ENCODE measurements at places on chromosomes 6 and 20.

GRCh38 chr6:134293659-134294161 lies 24.2 kb downstream of the SGK1 start:
- no peak for DNase-seq

GRCh38 chr20:19934792-19935491 lies 82.2 kb upstream of the NAA20 start:
- no peak for DNase-seq

- peak; percentile 42 for DNase-seq
These were observed 41.4 kb downstream of the CBFA2T2 start for GRCh38 chr20:33531047-33531877.

DNA sequence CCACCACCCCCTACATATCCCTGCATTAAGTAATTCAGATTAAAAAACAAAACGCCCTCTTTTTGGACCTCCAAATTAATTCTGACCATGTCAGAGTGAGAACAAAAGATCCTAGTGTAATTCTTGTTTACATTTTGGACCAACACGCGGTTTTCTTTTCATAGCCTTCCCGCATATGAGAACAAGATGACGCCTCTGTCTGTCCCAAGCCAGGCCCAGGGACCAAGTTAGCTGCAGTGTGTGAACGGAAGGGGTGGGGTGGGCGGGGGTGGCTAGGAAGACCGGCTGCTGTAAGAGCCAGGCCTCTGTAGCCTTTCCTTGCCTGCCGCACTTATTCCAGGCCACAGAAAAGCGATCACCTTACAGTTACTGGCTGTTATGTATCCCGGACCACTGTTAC lies 68.0 kb downstream of the PLCG1 start:
- DNase-seq = no peak

DNA sequence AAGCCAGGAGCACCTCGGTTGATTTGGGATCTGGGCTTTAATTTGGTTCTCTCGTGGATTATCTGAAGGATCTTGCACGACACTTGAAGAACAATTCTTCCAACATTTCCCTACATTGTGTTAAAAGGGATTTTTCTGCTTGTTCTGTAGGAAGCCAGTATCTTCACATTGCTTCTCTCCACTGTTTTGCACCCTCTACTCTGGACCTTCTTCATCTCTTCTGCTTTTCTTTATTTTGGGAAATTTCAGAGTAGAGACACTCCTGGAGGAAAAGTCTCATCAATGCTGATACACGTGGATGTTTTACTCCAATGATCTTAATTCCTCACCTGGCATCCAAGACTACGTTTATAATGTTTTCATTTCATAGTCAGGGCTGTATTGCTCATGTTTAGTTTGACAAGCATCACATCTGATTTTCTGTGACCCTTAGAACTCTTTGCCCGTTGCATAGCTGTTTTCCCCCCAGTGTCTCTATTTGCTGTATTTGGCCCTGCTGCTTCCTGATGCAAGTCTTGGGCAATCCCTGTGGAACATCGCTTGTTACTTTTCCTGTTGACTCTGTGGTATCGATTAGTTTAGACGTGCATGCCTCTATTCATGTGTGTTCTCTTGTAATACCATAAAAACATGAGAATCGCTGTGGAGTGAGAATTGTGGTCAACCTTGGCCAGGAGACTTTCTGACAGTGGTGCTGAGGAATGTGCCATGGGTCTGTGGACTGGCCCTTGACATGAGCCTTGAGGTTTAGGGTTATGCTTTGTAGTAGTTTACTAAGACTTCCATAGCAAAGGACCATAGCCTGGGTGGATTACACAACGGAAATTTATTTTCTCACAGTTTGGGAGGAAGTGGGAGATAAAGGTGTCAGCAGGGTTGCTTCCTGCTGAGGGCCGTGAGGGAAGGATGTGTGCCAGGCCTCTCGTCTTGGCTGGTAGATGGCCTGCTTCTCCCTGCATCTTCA lies 12.5 kb downstream of the PLCB1 start:
- DNase-seq = peak; percentile 97

DNA sequence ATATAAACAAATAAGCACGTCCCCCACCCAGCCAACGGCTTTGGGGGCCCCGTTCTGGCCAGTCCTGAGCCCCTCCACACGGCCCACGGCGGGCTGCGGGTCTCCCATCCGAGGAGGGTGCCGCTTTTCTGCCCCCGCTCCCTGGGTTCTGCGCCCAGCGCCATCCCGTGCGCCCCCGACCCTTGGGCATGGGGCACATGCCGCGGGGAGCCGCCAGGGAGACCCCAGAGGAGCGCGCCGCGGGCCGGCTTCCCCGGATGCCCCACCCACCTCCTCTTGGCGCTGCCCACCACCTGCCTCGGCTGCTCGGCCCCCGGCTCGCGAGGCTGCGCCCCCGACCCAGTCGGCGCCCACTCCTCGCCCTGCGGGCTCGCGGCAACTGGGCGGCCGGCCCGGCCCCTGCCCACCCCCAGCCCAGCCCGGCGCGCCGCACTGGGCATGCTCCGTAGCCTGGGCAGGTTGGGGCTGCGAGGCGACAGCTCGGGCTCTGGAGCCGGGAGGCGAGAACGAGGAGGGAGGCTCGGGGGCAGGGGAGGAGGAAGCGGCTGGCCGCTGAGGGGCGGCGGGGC lies 570 bp upstream of the PLCB4 start:
- no peak for DNase-seq

DNA sequence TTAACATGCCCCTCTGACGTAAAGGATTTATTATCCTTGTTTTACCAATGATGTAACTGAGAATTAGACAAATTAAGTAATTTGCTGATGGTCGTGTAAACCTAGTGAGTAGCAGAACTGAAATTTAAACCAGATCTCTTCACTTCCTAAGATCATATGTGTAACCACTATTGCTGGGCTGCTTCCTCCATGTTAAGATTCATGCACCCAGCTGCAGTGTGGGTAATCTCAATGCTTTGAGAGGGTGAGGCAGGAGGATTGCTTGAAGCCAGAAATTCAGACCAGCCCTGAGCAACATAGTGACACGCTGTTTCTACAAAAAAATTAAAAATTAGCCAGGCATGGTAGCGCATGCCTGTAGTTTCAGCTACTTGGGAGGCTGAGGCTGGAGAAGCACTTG lies 97.9 kb downstream of the L3MBTL3 start:
- no peak for DNase-seq

DNA sequence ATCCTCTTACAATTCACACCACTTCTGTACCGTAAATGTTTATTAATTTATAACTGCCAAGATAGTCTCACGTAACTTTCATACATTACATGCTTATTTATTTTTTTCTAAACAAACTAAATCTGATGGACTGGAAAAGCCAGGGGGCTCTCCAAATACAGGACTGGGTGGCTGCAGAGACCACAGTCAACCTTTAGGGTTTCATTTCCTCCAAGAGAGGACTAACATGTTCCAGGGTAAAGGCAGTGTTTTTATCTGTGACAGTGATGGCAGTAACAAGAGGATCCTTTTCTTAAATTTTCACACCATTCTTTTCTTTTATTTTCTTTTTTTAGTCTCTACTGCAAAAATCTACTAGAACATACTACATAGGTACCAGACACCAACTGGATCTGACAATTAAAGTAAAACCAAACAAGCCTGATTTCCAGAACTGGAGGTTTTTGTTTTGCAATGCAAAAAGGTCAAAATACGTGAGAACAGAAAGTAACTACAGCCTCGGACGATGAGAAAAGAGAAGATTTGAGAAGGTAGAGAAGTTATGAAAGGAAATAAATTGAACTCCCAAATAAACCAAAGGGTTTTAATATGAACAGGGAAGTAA lies 1.2 kb downstream of the LMBRD1 start:
- peak; percentile 16 for DNase-seq

- DNase-seq = peak; percentile 69
These were observed 141.9 kb downstream of the HIVEP2 start for GRCh38 chr6:142803032-142803431.
